CD4-positive, alpha-beta T cell treated with Interleukin-15 for 1 hour (primary cell): ENCODE measurements at places on chromosomes 13 and 19.

DNA sequence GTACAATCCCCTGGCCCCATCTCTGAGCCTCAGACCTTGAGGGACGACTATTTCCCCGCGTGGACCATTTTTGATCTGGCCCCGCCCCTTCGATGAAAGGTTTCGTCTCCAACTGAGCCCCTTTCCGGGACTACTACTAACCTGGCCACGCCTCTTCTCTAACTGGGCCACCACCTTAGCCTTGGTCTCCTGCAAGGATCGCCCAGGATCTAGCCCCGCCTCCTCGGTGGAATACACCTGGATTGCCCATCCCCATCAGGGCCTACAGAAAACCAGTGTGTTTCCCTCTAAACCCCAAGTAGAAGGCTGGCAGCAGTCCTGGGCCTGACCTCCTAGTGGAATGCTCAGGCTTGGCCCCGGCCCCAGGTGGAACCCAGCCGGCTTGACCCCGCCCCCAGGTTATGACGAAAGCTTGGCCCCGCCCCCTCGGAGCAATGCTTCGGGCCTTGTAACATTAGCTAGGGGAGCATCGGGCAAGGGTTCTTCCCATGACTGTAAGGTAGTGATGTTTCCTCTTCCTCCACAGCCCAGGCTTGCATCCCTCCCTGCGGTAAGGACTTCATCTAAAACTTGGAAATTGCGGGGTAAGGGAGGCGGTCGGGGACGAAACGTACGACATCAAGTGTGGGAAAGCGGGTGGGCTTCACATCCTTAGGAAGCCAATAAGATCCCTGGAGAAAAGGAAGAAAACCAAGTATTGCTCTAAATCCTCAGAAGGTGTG, 9.1 kb downstream of the SPACA6 start:
- peak; percentile 65 for DNase-seq

- peak; percentile 56 for DNase-seq
Measured at GRCh38 chr13:99415851-99416331, 85.4 kb upstream of the TM9SF2 start.

- DNase-seq = no peak
Measured at GRCh38 chr19:49882643-49883042, 5.1 kb downstream of the TBC1D17 start.

DNA sequence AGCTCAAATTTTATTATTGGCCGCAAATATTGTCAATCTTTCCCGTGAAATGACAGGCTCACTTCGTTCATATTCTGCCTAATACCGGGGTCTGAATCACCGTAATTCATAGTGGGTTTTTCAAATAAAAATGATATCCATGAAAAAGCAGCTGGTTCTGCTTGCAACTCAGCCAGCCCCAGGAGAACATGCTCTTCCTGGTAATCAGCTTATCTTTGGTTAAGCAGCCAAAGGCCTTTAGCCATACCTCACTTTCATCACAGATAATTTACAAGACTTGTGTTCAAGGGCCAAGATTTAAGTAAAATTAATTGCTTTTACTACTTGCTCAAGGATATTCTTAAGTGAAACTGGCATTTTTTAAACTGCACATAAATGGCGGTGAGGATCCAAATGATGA, 22.5 kb downstream of the RNASEH2B start:
- no peak for DNase-seq

- DNase-seq = no peak
Measured at GRCh38 chr19:19542507-19542906, 4.4 kb downstream of the CILP2 start.

DNA sequence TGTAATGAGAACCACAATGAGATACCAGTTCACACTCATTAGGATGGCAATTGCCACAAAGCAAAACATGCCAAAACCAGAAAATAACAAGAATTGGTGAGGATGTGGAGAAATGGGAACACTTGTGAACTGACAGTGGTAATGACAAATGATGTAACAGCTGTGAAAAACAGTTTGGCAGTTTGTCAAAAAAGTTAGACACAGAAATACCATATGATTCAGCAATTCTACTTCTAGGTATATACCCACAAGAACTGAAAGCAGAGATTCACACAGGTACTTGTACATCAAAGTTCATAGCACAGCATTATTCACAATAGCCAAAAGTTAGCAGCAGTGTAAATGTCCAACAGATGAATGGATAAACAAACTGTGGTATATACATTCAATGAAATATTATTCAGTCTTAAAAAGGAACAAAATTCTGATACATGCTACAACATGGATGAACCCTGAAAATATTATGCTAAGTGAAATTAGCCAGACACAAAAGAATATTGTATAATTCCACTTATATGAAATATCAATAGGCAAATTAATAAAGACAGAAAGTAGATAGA, 96.5 kb downstream of the UGGT2 start:
- no peak for DNase-seq

GRCh38 chr13:93951108-93951507, 528.4 kb downstream of the DCT start:
- no peak for DNase-seq

DNA sequence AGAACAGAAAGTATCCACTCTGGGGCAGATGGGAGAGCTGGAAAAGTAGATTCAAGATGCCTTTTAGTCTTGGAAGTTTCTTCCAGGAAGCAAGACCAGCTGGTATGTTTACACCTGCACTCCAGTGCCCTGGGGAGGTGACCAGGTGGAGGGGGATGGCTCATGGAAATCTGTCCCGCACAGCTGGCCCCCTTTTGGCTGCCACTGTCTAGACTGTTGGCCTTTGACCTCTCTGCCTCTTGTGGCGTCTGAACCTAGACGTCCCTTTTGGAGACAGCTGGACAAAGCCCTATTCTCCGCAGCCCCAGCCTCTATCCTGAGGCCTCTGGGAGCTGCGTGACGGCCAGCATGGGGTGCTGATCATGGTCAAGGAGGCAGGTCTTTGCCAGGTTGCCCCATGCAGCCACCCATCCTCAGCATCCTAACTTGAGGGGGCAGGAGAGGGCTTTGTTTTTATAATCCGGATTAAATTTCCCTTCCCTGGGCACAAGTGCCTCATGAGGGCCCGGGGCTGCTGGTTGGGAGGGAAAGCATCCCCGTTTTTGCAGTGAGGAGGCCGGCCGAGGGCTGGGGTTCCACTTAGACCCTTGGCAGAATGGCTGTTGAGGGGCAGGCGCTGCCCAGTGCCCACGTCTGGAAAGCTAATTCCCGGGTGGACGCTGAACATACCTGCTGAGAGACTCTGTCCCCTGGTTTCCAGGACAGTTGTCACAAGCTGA, 17.3 kb upstream of the GDF15 start:
- DNase-seq = no peak

DNA sequence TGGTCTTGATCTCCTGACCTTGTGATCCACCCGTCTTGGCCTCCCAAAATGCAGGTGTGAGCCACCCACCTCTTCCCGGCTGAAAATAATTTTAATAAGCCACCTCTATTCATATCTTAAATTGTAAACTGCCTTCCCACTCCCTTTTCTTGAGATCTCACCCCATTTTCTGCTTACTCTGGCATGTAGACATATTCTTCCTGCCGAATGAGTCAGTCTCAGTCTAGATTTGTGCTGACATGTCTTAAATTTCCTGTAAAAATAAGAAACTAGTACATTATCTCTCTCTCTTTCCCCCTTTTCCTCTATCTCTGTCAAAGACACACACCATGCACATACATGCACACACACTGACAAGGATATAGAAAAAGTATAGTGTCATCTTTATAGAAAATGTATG, 60.9 kb downstream of the THSD1 start:
- DNase-seq = no peak

DNA sequence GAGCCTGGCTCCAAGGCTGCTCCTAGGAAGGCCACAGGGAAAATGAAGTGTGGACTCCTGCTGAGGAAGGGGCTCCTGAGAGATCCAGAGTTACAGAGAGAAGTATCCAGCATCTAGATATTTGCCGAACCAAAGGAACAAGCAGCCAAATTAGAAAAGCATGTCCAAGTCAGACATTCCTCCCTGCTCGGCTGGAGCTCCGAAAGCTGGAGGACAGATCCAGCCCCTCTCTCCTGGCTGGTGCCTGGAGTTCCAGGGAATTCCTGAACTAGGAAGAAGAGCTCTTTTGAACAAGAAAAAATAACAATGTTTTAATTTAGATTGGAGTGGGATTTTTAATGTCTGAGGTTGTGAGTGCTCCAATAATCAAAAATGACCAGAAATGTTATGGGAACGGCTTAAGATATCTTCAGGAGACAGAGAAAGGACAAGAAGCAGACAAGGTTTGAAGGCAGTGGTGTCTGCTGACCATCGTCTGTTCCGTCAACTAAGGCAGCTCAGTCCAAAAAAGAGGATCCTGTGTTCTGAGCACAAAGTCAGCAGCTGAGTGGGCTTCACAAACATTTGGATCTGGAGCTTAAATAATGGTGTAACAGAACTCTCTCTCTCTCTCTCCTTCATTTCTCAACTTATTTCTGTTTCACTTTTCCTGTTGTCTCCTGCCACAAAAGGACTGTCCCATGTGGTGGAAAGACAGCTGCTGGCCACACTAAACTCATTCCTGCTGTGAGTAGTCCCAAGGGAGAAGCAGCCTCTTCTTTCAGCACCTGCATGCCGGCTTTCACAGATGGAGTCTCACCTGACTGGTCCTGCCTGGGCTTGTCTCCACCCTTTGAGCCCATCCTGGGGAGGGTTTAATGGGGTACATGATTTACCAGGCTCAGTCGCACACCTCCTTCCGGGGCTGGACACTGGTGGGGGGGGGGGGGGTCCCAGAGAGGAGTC, 31.5 kb upstream of the IRS2 start:
- no peak for DNase-seq

- DNase-seq = no peak
Measured at GRCh38 chr13:105543742-105544141, 991.7 kb downstream of the EFNB2 start.

DNA sequence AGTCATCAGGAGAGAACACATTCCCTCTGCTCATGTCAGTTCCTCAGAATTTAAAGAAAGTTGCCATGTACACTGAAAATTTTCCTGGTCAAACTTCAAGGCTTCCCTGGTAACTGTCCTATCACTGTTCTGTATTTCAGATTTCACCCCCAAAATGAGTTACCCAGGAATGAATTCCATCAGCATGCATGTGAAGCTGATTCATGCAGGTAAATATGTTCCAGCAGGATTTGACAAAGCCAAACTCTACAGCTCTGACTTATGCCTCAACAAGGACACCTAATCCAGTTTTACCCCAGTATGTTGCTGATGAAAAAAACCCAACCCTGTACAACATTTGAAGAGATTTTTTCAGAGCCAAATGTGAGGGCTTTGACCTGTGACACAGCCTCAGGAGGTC, 21.5 kb downstream of the LIG4 start:
- no peak for DNase-seq

GRCh38 chr19:43380771-43381386, 27.4 kb downstream of the CD177 start:
- DNase-seq = no peak

DNA sequence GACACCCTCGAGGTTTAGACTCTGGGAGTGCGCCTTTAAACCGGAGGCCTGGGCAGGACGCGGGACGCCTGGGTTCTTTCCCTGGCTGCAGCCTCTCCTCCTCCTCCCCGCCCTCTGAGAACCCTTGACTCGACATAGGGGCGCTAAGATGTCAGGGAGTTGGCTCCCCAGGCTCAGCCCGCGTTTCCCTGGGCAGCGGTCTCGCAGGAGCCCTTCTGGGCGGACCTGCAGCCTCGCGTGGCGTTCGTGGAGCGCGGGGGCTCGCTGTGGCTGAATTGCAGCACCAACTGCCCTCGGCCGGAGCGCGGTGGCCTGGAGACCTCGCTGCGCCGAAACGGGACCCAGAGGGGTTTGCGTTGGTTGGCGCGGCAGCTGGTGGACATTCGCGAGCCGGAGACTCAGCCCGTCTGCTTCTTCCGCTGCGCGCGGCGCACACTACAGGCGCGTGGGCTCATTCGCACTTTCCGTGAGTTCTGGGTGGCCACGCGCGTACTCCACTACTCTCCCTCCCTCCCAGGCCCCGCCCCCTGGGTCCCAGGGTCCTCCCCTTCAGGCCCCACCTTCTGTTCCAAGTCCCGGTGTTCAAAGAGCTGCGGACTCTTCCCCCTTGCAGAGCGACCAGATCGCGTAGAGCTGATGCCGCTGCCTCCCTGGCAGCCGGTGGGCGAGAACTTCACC, 1.3 kb downstream of the ICAM5 start:
- DNase-seq = peak; percentile 64

- DNase-seq = no peak
Measured at GRCh38 chr19:1511318-1512317, 1.2 kb downstream of the ADAMTSL5 start.

DNA sequence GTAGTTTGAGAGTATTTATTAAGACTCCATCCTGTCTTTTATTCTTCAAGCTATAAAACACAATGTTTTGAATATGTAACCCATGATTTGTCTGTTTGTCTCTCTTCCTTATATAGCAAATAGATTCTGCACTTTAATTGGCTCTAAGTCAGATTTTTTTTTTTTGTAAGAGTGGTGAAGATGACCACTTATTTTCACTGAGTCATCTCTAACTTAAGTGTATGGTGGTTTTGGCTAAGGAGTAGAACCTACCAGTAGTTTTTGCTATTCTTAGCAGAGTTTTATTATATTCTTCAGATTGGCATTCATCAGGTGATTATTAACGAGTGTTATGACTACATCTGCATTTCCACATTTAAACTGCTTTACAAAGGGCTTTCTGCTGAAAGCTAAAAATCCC, 194.7 kb downstream of the LMO7 start:
- DNase-seq = no peak

- DNase-seq = peak; percentile 89
Measured at GRCh38 chr19:51441410-51442390, 16.6 kb downstream of the SIGLEC8 start.

- no peak for DNase-seq
Measured at GRCh38 chr19:18493440-18494266, 28.2 kb downstream of the ELL start.

DNA sequence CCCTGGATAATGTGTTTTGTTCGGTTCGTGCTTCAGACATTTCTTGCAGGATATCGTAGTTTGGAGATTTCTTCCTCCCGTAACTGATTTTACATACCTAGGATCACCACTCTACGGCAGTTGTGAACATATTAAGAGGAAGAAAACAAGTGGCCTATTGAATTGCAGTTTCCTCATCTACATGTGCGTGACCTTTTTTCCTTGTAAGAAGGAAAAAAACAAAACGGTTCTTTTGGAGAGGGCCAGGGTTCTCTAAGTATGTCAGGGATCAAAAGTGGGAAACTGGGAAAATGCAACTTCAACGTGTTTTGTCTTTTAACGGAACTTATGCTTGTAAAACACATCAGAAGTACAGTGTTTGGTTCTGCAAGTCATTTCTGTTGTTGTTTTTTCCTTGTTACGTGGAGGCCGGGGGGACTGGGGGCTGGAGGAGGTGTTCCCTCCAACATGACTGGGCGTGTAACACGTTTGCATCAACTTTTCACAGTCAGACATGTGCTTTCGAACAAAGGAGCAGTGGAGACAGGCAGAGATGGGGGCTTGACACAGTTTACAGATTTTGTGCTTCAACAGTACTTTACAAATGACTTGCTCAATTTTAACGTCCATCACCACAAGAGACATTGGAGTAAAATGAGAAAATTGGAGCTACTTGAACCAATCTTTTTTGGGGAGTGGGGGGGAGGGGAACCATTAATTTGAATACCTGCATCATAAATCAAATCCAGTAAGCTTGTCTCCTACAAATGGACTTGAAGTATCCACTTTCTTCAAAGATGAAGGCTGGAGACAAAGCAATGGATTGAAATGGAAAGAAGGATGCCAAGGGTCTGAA, 3.8 kb downstream of the ZC3H4 start:
- DNase-seq = peak; percentile 63
